NCI-H774 (cell line): ENCODE measurements at places on chromosomes 5 and 9.

- DNase-seq = no peak
These were observed 175.1 kb downstream of the DOCK8 start for GRCh38 chr9:389758-390157.

DNA sequence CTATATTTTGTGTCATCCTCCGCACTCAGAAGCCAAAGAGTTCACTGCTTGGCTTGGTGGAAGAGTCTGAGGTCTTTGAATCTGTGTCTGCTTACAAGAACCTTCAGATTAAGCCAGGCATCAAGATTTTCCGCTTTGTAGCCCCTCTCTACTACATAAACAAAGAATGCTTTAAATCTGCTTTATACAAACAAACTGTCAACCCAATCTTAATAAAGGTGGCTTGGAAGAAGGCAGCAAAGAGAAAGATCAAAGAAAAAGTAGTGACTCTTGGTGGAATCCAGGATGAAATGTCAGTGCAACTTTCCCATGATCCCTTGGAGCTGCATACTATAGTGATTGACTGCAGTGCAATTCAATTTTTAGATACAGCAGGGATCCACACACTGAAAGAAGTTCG, 19.2 kb downstream of the TIGD6 start:
- no peak for DNase-seq

- DNase-seq = no peak
These were observed at the start of gene EGFLAM for GRCh38 chr5:38258319-38259061. Gene EGFLAM, plus strand, starts transcription at chr5:38258559. Its CDS starts 196 bp downstream, at chr5:38258755.

DNA sequence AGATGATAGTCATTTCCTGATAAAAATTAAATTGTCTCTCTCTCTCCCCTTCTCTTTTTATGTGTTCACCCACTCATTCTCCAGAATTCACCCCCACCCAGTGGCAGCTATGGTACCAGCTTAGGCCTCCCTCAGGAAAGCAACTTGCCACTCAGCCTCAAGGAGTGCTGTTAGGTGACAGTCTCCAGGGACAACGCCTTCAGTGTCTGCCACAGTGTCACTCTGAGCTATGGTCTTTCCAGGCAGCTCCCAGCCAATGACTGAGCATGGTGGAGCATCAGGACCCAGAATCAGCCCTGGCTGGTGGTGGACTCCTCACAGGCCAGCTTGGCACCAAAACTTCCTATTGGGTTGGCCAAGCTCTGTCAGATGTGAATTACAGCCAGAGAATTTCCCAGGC, 140.9 kb upstream of the PIK3R1 start:
- DNase-seq = no peak

DNA sequence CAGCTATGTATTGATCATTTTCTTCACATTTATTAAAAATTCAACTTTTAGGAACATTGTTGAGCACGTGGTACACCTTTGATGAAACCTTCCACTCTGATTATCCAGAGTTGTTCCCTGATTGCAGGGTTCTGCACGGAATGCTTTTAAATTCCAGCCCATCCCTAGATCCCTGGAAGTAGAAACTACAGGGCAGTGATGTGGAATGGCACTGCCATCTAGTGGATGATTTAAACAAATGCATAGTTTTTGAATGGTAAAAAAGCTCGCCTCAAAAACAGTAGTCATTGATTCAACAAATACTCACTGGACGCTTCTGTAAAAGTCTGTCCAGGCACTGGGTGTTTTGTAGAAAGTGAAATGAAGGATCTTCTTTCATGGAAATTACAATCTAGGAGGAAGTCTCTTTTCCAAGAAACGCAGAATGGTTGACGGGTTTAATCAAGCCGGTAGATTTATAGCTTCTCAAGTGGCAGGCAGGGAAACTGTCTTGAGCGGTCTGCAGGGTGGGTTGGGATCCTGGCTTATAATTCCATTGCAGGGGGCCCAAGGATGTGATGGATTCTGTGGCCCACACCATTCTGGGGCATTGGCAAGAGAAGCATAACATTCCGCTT, 118.4 kb downstream of the ARHGAP26 start:
- no peak for DNase-seq

- DNase-seq = no peak
These were observed 1.7 kb downstream of the GRIN3A start for GRCh38 chr9:101736717-101737116.
